SJSA1 (cell line): ENCODE measurements at places on chromosomes 5 and 9.

- DNase-seq = no peak
These were observed 58.0 kb upstream of the FSTL4 start for GRCh38 chr5:133670336-133670735.

DNA sequence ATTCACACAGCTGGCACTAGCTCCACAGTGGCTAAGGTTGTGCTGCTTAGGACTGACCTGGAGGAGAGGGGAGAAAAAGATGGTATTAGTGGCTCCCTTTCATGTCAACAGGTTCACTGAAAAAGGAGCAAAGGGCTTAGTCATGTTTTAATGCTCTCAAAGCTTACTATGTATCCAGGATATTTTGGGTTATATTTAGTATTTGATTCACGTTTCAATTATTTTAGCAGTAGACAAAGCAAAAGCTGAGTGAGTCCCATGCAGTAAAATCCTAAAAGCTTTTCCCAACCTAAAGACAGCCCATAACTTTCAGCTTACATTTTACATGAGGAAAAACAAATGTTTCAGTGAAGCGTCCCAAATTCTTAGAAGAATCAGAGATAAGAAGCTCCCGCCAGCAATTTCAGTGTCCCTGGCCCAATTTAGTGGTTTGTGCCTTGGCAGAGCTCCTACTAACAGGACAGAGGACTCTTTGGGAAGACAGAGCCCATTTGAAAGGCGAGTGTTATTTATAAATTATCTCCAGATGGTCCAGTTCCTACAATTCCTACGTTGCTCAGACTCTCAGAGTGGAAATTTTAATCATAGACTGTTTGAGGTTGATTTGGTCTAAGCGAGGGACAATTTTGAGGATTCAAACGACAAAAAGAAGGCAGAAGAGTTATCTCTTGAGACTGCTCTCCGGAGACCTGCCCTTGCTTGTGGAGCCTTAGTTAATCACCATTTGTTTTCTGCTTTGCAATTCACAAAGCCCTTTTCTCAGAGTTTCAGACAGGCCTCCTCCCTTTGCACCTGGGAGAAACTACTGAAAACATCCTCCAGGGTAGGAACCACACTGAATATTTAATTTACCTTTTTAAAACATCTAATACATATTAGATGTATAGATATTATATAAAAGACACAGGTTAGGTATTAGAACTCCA, 225.0 kb upstream of the ANKRD55 start:
- DNase-seq = no peak

DNA sequence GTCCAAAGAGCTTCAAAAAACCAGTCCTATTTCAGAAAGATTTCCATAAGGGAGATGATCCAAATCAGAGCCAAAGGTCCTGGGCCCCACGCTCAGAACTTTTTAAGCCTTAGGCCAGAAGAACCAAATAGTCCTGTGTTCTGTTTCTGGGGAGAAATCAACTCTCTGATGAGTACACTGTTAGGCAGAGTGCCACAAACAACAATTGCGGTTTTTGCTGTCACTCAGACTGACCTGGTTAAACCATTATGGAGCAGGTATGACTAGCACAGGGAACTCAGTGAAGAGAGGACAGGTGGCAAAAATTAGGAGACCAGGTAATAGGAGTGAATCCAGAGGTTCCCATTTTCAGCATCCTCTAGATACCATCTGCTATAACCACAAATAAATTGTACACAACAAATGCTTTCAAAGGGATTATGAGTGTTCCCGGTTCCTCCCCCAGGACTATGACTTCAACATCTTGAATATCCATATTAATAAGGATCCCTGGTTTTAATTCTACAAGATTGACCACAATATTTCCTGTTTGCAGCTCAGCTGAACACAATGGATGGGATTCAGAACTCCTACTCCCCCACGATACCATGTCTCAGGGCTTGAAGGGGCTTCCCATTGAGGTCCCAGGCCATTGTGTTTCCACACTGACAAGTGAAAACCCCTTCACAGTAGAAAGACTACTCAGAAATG, 52.1 kb upstream of the FREM1 start:
- DNase-seq = no peak

GRCh38 chr9:20404192-20404813, 218.0 kb downstream of the MLLT3 start:
- no peak for DNase-seq

- DNase-seq = no peak
These were observed 13.2 kb downstream of the SPINK1 start for GRCh38 chr5:147818290-147818689.

- DNase-seq = no peak
These were observed 435.5 kb downstream of the TAF11L14 start for GRCh38 chr5:18069790-18070189.

- no peak for DNase-seq
These were observed 240.2 kb downstream of the FBXL17 start for GRCh38 chr5:108141676-108142075.

- DNase-seq = no peak
These were observed 8.7 kb upstream of the RANBP6 start for GRCh38 chr9:6024035-6024554.
